ENCODE measurements at places on chromosomes 1 and 21.

- DNase-seq = no peak
These were observed 17.5 kb downstream of the ADGRB2 start for GRCh38 chr1:31746687-31747086.

- no peak for DNase-seq
These were observed 33.6 kb upstream of the GNG5 start for GRCh38 chr1:84539972-84540371.

DNA sequence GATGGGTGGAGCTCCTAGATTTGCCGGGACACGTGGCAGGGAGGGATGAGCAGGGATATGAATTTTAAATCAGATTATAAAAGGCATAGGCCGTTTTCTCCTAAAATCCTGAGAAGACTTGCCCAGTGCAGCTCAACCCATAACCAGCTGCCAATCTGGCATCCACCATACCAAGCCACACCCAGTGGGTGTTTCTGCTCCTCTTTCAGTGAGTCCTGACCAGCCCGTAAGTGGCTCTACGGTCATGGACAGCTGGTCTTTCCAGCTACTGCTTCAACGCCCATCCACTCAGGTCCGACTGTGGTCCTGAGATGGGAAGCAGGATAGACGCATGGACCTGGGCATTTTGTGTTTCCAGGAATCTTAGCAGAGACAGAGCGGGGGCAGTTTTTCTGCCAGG is 107.2 kb downstream of the LAMC2 start:
- DNase-seq = no peak

DNA sequence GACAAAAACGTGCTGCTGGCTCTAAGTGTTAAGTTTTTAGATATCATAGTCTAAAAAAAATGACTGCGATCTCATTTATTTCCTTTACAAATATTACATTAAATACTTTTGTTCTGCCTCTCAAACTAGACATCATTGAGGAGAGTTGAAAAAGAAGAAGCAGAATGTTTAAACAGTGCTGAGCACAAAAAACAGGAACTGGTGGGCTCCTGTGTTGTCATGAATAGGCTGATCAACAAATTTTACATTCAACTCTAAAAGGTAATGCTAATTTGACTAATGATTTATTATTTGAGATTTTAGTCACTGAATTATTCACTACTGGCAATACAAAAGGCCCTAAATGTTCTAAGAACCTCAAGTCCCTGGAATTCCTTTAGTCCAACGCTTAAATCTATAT is 66.1 kb downstream of the GPATCH2 start:
- no peak for DNase-seq

GRCh38 chr1:182841368-182841988 is 2.3 kb downstream of the DHX9 start:
- no peak for DNase-seq

DNA sequence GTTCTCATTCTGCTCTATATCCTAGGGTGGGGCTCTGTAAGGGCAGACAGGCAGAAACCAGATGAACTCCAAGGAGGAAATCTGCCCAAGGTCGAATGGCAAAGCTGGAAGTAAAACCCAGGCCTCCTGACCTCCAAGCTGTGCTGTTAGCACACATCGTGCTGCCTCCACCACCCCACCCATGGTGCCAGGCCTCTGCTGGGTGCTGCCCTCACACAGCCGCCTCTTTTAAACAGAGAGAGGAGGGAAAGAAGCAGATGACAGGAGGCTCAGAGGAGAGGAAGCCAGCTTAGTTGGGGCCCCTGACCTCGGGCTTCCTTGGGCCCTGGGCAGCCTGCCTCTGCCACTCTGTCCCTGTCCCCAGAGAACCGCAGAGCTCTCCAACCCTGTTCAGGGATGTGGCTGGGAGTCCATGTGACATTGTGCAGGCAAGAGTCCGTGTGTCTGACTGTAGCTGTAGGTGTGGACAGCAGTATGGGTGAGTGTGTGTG is 1.1 kb downstream of the SYNC start:
- no peak for DNase-seq

- DNase-seq = peak; percentile 96
These were observed 1.7 kb downstream of the IRF2BP2 start for GRCh38 chr1:234608025-234608910.

DNA sequence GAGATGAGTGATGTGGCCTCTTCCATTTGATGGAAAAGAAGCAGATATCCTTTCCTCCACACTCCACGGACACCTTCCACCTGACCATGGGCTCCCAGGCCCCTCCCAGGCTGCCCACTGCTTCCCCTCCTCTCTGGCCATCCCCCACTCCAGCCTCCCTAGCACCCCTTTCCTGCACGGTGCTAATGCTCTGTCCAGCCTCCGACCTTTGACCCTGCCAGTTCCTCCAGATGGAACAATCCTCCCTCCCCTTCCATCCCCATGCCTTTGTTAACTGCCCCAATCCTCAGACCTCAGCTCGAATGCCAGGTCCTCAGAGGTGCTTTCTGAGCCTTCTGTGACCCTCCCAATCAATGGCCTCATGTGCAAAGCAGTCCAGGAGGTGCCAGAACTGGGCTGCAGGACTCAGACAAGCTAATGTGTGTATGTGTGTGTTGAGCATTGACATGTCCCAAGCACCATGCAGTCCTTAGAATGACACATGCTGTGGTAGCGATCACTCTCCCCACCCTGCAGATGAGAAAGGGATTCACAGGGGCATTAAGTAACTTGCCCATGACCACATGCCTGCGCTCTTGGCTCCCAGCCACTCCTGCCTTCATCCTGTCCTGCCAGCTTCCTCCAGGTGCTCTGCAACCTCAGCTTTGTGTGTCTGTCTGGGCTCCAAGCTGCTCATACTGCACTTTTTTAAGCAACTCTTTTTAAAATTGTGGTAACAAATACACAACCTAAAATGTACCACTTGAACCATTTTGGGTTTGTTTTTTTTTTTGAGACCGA is 63.5 kb upstream of the EDN2 start:
- no peak for DNase-seq

- no peak for DNase-seq
These were observed 294.6 kb downstream of the TTLL7 start for GRCh38 chr1:83704350-83704749.

GRCh38 chr1:143652744-143653428 is 318.9 kb downstream of the FAM72C start:
- no peak for DNase-seq

GRCh38 chr1:27504588-27505419 is 14.8 kb upstream of the WASF2 start:
- no peak for DNase-seq

GRCh38 chr1:22168412-22168973 is 25.6 kb upstream of the WNT4 start:
- no peak for DNase-seq

DNA sequence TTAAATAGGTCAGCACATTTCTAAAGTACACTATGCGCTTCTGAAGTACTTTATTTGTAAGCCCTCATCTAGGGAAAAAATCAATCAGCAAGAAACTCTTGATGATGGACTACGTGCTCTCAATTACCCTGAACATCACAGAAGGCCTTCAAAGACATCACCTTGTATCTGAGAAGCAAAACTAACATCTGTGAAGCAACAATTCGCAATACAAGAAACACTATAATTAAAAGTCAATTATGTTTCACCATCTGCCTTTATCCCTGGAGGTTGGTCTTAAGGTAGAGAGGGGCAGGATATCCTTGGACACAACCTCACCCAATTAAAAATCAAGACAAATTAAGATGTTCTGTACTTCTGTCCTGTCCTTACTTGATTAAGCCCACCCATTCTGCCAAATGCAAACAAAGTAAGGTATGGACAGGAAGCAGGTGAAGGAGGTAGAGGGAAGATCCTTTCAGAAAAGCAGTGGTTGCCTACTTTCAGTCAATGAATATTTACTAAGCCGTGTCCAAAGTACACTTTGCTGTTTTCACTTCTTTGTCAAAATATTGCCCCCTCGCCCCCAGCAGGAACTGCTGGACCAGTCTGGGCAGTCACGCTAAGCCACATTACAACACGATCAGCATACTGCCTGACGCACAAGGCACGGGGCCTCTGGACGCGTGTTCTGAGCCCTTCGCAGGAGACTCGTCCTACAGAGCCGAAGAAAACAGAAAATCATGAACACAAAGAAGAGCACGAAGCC is 887 bp downstream of the SLC19A2 start:
- DNase-seq = no peak

DNA sequence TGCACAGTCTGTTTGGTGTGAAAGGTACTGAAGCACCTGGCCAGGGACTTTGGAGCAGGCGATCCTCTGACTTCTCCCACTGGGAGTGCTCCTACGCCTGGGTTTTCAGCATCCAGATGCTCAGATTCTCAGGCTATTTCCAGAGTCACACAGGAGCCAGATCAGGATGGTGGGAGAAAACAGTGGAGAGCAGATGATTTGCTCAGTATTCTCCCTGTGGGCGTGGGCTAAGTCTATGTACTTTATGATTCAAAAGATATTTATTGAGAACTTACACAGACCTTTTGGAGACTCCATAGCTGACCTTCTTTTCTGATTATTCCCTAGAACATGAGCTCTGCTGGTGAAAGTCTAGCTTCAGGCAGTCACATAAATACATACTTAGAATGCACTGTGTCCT is 134.6 kb downstream of the TENT5C start:
- no peak for DNase-seq

DNA sequence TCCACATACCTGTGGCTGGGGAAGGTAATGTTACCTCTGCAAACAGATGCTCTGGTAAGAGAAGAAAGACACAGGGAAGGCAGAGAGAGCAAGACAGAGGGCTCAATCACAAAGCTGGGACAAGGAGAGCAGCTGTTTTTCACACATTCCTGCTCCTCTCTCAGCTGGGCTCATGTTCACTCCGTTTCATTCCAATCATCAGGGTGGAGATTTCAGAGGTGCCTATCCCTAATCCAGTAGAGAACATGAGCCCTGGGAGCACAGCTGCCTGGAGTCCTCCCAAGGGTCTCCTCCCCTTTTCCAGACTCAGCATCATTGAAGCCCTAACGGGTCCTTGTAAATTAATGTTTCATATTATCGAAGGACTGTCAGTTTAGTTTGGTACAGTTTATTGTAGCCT is 19.4 kb downstream of the GADD45A start:
- DNase-seq = no peak

GRCh38 chr21:29470397-29470796 is 171.7 kb downstream of the BACH1 start:
- no peak for DNase-seq

GRCh38 chr1:179205284-179205683 is 24.2 kb downstream of the ABL2 start:
- DNase-seq = no peak

- no peak for DNase-seq
These were observed 1384.1 kb upstream of the B3GALT2 start for GRCh38 chr1:194570476-194570875.

- DNase-seq = no peak
These were observed 3.0 kb upstream of the NFIA start for GRCh38 chr1:61079296-61079897.

- DNase-seq = no peak
These were observed 488.0 kb upstream of the B3GALT2 start for GRCh38 chr1:193674292-193674944.

GRCh38 chr1:174971902-174972301 is 27.8 kb upstream of the CACYBP start:
- no peak for DNase-seq

GRCh38 chr1:211924256-211924655 is 93.7 kb upstream of the LPGAT1 start:
- DNase-seq = no peak

GRCh38 chr1:178867670-178868069 is 3.2 kb downstream of the ANGPTL1 start:
- no peak for DNase-seq

GRCh38 chr1:184974056-184974836 is at the start of gene NIBAN1:
Gene NIBAN1, minus strand, starts transcription at chr1:184974508. Its CDS starts 152 bp downstream, at chr1:184974356.
- DNase-seq = peak; percentile 75

GRCh38 chr21:33966324-33966949 is 50.8 kb upstream of the ATP5PO start:
- DNase-seq = no peak

- no peak for DNase-seq
These were observed 70.4 kb downstream of the AJAP1 start for GRCh38 chr1:4724695-4725250.

- DNase-seq = no peak
These were observed 195.8 kb upstream of the ETV3 start for GRCh38 chr1:157334041-157334440.

- DNase-seq = no peak
These were observed 12.7 kb downstream of the MTFR1L start for GRCh38 chr1:25832336-25833037.

- DNase-seq = no peak
These were observed 581 bp downstream of the ETV3 start for GRCh38 chr1:157137408-157138219.

DNA sequence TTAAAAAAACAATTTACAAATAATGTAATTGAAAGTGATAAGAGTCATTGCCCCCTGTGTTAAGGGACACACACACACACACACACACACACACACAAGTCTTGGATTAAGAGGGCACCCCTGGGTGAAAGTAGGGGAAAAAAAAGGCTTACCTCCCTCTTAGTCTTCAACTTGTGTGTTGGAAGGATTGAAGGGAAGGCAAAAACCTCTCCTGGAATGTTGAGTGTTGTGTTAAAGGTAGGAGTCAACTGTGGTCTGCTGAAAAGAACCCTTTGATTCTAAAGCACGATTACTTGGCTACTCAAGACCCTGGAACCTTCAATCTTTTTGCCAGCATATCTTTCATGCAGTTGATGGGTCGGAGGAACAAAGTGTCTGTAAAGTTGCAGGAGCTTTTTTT is 6.4 kb downstream of the PBX1 start:
- no peak for DNase-seq

DNA sequence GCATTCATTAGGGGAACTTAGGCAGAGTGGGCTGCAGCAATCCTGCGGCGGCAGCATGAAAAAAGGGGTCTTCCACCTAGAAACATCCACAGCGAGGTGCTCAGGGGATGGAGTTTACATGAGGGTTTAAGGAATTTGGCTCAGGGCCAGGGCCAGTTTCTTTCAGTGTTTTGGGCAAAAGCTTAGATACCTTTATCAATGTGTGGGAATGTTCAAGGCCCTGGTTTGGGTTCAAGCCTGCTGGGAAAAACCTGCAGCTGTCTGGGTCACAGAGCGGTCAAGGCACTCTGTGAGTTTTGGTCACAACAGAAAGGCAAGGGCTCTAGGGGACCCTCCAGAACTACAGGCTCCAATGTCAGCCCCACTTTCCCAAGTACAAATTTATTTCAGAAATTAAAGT is 230.3 kb downstream of the DISC1 start:
- DNase-seq = no peak

GRCh38 chr1:219209578-219209977 is 35.9 kb downstream of the LYPLAL1 start:
- DNase-seq = no peak

GRCh38 chr1:32742199-32742947 is 39.8 kb upstream of the SYNC start:
- no peak for DNase-seq

DNA sequence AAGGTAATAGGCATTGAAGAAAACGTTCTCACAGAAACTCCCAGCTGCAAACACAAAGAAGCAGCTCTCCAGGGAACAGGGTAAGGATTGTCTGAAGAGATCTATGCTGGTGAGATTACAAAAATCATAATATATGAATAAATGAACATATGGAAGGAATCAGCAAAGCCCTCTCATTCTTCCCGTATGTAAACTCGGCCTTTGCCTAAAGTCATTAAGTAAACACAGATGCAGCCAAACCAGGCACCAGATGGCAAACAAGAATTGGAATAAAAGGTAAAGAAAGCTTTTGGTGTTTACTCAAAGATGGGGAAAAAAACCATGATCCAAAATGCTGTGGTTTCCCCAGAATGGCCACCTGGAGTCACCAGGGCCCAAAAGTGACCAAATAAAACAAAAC is 76.6 kb upstream of the HOOK1 start:
- DNase-seq = no peak
